ENCODE measurements at places on chromosomes 1 and 21.

DNA sequence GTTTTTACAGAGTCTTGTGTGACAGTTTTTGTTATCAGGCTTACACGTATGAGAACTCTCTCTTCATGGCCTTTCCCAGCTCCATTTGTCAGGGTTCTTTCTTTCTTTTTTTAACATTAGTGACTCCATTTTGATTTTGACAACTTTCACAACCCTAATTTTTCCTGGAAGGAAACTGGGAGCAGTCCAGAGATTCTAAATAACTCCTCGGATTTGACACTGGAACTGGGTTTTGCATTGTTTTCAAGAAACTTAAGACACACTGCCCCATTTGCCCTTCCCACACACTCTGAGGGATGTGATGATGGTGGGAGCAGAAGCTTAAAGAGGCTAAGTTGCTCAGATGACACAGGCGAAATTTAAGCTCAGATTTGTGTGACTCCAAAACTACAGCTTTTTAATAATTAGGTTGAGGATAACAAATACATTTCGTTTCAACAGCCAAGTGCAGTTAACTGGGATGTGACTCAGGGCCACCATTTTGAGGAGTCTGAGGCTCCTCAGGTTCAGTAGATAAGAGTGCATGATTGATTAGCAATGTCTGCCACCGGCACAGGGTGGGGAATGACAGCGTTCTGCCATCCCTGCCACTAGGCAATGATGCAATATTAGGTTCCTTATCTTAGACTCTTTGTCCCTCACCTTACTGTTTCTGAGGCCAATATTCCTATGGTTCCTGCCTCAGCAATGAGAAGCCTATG lies 95.1 kb upstream of the ATP1A1 start:
- DNase-seq, result peak; percentile 3

- DNase-seq, result no peak
These were observed 472.1 kb downstream of the PLPP3 start for GRCh38 chr1:56107275-56107638.

DNA sequence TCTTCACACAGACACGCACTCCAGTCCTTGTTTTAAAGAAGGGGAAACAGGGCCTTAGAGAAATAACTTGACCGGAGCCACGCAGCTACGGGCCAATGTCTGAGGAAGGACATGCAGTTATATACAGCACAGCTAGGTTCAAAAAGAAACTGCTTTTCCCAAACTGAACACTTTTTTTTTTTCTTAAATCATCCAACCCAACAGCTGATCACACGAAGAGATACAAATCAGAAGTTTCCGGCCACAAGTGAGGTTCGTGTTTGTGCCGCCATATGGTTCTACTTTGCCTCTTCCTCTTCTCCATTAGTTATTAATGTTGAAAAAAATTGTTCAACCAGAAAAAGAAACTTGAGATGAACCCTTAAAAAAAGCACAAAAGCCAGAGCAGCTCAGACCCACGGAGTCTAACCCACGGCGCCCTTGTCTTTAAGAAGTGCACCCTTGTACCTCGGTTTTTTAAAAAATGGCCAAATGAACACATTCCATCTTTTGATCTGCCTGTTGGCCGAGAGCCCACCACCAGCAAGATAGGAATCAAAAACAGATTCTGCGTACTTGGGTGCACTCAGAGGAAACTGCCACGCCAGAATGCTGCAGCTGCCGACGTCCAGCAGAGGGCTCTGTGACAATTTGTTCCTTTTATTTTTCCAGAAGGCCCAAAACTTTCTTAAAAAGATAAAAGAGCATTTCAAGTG lies 78.9 kb downstream of the SLC66A1 start:
- DNase-seq, result no peak

- DNase-seq, result peak; percentile 5
These were observed 13.6 kb downstream of the GRIK3 start for GRCh38 chr1:37020653-37021277.

GRCh38 chr1:8239039-8239305 lies 78.9 kb upstream of the SLC45A1 start:
- DNase-seq, result no peak

DNA sequence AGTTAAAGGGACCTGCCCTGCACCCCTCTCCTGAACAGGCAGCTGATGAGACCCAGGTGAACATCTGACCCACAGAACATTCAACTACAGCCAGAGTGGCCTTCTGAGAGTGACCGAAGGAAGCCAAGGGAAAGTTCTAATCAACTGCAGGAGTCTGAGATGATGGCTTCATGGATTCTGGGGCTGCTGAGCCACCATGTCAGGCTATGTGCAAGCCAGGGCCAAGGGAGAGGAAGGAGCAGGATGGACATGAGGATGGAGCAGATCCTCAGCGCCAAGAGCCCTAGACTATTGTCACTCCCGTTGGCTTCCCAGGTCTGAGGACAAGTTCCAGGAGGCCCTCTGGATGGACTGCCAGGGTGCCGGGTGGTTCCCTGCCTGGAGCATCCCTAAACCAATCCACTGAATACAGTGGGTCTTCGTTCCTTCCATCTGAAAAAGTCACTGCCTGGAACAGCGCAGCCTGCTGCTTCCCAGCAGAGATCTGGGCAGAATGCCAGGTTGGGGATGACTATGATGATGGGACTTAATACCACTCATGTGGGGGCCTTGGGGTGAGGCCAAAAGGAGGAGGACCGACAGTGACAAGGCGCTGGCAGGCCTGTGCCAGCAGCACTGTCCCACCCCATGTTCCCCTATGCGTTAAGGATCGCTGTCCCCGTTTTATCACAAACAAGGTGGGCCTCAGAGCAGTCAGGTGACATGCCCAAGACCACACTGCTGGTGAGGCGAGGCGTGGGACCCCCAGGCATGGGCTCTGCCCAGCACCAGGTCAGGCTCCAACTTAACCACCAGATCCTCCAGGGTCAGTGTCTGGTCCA lies 19.8 kb downstream of the SPOCD1 start:
- DNase-seq, result no peak

DNA sequence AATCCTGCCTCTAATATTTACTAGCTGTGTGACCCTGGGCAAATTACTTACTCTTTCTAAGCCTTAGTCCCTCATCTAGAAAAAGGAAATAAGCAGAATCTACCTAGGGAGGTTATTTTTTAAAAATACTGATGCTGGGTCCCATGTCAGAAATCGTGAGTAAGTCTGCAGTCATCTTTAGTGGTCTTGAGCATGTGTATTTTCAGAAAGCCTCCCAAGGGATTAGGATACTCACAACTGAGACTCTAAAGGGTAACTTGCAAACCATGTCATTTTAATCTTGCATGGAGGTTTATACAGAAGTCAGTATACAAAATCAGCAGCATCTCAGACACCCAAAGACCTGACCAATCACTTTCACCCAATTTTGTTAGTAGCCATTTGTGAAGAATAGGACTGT lies 43.2 kb downstream of the DSTYK start:
- DNase-seq, result no peak

DNA sequence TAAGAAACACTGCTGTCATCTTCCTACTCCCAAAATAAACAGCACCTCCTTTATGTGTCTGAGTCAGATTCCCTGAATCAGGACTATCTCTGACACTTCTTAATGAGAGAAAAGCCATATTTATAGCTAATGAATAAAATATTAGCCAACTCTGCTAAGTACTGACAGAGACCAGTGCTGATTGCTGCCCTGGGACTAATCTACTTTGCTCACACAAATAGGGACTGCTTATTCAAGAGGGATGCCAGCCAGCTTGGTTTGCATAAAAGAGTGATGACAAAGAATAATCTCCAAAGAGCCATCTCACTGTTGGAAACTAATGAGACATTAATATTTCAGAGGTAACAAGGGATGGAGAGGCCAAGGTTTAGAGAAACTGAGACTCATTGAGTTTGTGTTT lies 36.4 kb downstream of the FYB2 start:
- DNase-seq, result no peak

DNA sequence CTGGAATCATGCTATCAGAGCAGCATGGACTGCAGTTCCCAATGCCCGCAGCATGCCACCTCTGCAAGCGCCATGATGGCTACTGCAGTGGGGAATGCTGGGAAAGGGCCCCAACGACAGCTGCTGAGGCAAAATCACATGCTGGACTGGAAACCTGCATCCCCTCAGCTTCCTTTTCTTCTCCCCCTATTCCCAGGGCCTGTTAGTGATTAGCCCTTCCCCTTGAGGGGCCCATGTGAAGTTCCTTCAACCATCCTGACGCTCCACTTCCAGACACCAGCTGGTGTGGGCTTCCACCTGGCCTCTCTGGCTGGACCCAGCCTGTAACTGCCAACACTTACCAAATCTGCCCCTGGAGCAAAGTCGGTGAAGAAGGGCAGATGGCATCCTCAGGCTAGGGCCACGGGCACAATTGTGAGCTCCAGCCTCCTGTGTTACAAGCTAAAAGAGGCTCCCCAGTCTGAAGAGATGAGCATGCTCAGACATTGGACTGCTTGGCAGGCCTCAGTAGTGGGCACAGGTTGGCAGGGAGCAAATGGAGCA lies 22.1 kb upstream of the SDC3 start:
- DNase-seq, result no peak

DNA sequence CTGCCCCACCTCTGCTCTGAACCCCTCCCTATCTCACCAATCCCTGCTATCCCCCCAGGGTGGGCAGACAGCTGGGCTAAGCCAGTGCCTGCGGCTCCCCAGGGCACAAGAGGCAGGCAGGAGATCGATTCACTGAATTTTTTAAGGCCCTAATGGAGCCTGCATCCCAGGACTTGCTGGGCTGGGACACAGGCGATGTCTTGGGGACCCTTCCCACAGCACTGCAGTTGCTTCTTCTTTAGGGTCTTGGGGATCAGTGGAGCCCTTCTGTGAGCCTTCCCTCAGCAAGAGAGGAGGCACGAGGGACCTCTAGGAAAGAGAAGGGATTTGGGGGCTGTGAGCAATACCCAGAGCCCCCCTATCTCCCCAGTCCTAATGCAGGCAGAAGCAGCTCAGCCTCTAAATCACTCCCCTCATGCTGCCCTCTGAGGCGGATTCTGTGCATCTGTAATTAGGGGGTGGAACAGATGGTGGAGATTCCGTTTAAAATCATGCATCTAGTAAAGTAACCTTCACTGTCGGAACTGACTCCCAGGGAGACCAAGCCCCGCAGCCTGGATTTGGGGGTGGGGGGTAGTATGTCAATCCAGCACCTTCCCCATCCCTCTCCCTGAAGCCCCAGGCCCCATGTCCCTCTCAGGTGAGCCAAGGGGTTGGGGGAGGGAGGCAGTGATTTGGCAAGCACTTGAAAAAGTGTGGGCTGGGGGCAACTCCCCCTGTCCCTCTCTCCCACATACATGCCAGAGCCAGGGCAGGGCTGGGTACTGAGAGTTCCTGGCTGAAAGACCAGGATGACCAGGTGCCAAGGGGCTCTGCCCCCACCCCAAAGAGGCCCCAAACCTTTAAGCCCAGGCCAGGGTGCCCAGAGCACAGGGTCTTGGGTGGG lies 10.0 kb downstream of the AHDC1 start:
- no peak for DNase-seq

DNA sequence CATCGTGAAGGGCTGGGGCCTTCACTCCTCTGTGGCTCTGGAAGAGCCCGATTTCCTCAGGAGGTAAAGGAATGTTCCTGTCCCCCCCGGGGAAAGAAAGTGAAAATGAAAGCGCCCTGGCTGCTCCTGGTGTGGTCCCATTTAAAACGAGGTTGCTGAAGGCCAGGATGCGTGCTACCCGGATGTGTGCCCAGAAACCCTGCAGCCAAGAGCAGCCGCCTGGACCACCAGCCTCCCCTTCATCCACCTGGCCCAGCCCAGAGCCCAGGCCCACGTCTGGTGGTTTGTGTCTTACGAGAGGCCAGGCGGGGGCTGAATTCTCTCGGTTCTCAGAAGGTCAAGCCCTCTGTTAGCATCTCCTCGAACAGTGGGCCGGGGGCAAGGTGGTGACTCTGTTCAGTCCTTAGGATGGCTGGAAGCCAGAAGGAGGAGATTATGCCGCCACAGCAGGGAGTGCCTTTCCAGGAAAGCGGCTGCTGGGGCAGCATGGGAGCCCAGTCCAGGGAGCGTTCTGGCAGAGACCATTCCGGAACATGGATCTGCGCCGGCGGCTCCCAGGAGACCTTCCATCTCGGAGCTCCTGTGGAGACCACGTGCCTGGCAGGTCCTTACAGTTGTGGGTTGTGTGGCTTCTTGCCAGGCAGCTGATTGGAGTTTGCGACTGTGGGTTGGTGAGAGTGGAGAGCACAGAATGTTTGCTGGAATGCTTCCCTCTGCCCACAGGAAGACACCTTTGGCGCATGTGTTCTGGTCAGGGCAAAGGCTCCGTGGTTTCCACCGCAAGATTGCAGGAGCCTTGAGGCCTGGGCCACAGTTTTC lies 1.4 kb downstream of the GUK1 start:
- no peak for DNase-seq

DNA sequence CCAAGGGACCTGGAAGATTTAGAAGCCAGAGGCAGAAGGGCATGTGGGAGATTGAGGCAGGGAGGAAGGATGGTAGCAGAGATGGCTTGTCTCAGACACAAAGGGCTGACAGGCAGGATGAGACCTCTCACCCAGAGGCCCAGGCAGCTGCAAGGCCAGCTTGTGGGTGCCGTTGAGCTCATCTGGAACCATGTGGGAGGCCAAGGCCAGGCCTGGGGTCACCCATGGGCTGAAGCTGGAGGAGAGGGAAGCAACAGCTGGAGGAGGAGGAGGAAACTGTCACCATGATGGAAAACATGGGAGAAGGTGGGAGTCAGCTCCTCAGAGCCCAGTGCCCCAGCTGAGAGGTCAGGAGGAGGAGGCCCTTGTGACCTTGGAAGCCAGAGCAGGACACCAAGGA lies 6.4 kb downstream of the CRABP2 start:
- DNase-seq, result no peak
